T-helper 22 cell (primary cell): ENCODE measurements at places on chromosomes 4 and X.
A peak's percentile ranks its signal among the peaks of the same experiment; 100 is the strongest.

- no peak for DNase-seq
Measured at GRCh38 chr4:90112715-90113114, 14.5 kb upstream of the CCSER1 start.

- no peak for DNase-seq
Measured at GRCh38 chr4:185665655-185666054, 130.3 kb upstream of the PDLIM3 start.

- no peak for DNase-seq
Measured at GRCh38 chrX:137363559-137363958, 202.4 kb upstream of the ZIC3 start.

- DNase-seq, result no peak
Measured at GRCh38 chr4:15343581-15343980, 84.3 kb upstream of the C1QTNF7 start.

GRCh38 chr4:70437197-70437596, 34.8 kb upstream of the MUC7 start:
- DNase-seq, result no peak

GRCh38 chr4:2963966-2964471, 648 bp downstream of the GRK4 start:
- no peak for DNase-seq

DNA sequence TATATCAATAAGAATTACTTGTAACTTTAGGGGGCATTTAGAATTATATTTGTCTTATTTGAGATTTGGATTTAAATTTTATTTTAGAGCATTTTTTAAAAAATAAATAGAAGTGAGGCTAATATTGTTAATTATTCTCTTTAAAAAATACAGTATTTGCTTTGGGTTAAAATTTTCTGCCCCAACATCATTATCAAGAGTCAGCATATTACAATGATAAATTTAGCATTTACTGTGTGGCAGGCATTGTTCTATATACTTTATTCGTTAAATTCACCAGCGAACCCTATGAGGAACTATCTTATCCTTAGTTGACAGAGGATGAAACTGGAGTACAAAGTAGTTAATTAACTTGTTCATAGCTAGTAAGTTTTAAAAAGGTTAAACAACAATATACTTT, 34.0 kb downstream of the UBE2K start:
- no peak for DNase-seq

- no peak for DNase-seq
Measured at GRCh38 chr4:78299565-78299972, 242.4 kb downstream of the FRAS1 start.

GRCh38 chr4:62399242-62399641, 1199.1 kb downstream of the ADGRL3 start:
- DNase-seq, result no peak

- no peak for DNase-seq
Measured at GRCh38 chr4:163755013-163755412, 260.5 kb downstream of the TMA16 start.

DNA sequence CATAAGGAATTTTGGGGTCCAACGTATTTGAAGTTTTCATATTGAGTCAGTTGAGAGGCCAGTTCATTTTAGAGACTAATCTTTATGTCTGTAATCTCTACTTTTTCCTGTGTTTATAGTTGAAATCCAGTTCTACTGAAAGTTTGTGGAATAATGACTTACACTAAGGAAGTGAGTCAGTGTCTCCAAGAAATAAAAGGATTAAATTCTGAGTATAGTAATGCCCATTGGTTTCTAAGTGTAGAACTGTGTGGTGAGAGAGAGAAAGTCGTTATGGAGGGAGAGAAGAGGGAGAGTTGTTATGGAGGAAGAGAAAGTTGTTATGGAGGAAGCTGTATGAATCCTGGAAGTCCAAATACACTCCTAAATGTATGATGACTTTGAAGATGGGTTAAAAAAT, 264.6 kb upstream of the HAND2 start:
- no peak for DNase-seq

GRCh38 chr4:84151574-84151973, 347.5 kb downstream of the NKX6-1 start:
- no peak for DNase-seq

DNA sequence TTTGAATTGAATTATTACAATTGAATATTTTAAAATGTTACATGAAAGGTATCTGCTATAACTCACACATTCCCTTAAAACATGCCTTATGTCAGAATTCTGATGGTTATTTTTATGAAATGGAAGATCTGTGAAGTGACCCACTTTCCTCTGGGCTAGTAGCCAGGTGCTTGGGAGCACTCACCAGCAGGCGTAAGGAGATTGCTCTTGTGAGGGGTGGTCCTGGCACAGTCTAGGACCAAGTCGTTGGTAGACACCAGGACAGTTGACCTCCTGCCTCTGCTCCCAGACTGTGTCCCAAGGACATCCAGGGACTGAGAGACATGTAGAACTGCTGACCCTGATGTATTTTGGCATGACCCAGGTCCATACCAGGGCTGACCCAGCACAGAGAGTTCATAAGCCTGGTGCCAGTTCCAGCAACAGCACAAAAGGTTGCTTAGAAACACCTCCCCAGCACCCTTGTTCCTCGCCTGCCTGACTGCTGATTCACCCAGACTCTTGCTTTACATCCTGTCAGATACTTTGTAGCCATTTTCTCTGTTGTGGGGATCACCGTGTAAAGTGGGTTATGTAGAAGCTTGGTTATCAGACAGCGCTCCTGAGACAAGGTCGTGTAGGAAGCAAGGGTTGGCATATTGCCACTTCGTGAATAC, 48.5 kb downstream of the NELFA start:
- no peak for DNase-seq

GRCh38 chr4:188551156-188551555, 411.9 kb downstream of the TRIML1 start:
- no peak for DNase-seq

DNA sequence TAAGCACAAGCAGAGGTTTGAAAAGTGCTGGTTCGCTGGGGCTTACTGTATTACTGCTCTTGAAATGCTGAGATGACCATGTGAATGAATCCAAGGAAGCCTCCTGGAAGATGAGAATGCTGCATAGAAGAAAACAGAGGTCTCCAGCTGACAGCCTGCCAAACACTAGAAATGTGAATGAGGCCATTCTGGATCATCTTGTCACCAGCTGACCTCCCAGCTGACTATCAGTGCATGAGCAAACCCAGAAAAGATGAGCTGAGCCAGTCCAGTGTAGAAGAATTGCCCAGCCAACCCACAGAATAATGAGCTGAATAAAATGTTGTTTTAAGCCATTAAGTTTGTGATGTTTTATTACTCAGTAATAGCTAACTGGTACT, 49.1 kb upstream of the DYNLT3 start:
- DNase-seq, result no peak

- DNase-seq, result peak; percentile 14
Measured at GRCh38 chrX:153816831-153817690, 13.3 kb downstream of the PDZD4 start.

GRCh38 chr4:184356366-184356765, 118.0 kb downstream of the IRF2 start:
- DNase-seq, result no peak

DNA sequence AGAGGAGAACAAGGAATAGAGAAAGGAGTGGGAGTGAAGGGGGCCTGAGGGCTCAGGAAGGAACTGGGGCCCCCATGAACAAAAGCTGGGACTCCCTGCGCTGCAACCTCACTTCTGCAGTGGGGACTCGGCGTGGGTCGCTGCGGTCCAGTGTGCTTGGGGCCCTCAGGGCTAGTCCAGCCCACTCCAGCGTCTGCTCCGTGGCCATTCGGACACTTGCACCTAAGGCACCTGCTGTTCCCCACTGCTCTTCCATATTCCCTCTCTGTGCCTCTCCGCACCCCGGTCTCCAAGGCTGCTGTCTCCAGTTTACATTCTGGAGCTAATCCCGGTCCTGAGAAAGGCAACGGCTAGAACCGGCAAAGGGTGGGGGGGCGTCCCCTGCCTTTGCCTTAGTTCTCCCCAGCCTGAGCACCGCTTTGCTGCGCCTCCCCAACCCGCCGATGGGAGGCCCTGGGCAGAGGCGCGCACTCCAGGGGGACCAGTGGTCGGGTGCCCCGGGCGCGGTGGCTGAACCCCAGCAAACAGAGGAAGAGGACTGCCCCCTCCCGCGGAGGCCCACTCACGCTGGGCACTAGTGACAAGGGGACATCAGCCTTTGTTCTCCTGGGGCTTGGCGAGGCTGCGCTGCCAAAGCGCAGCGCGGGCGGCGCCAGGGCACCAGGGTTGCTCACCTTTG, 327.7 kb upstream of the F9 start:
- DNase-seq, result no peak

GRCh38 chr4:8352368-8353157, 83.0 kb downstream of the HTRA3 start:
- no peak for DNase-seq

- no peak for DNase-seq
Measured at GRCh38 chr4:20253283-20253734, 1.6 kb downstream of the SLIT2 start.

- no peak for DNase-seq
Measured at GRCh38 chrX:110614596-110614995, 181.0 kb downstream of the CHRDL1 start.

- no peak for DNase-seq
Measured at GRCh38 chr4:73653695-73654106, 33.5 kb upstream of the RASSF6 start.

DNA sequence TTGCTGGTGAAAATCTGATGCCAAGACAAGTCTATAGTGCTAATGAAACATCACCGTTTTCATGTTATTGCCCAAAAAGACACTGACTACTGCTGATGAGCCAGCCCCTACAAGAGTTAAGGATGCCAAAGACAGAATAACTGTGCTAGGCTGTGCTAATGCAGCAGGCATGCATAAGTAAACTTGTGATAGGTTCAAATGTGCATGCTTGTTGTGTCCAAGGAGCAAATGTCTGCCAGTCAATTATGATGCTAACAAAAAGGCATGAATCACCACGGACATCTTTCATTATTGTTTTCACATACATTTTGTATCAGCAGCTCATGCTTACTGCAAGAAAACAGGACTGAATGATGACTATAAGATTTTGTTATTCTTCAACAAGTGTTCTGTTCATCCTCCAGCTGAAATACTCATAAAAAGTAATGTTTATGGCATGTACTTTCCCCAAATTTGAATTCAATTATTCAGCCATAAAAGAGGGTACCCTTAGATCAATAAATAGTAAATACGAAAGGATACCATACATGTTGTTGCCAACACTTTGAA, 306.9 kb upstream of the ARSJ start:
- no peak for DNase-seq

GRCh38 chr4:108861334-108861733, 98.5 kb upstream of the ETNPPL start:
- no peak for DNase-seq

DNA sequence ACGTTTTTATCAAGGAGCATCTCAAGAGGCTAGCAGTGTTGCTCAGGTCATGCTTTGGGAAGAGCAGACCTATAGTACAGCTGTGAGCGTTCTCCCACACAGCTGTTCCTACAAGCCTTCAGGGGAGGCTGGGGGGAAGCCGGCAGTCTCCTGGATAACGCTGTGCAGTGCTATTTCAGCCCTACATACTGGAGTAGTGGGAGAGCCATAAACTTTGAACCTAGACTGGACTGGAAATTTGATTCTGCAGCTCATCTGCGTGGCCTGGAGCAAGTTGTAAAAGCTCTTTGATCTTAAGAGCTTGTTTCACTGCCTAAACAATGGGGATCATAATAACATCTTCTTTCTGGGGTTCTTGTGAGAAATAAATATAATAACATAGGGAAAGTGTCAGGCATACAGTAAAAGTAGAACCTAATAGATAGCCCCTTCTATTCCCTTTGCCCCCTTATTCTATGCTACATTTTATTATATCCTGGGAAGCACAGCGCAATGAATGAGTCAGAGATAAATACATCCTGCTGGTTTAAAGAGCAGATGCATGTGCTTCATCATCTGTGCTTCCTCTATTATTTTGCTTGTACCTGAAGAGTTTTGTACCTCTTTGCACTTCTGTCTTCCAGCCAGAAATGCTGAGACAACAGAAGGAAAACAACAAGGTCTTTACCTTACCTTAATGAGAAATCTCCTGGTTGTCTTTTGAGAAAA, 14.7 kb upstream of the AMBN start:
- no peak for DNase-seq

DNA sequence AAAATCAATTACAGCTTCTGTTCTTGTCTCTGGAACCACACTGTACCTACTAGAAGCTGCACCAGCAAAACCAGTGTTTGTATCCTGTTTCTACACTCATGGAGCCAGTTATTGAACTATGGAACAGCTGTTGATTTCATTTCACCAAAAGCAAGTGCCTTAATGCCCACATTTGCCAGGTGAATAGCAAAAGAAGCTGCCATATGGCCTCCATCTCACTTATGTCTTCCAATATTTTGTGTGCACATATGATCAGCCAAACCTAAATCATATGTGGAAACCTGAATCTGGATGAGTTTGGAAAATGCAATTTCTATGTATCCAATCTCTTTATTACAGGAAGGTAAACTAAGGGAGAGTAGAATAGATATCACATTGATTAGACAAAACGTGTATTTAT, 415.8 kb upstream of the GRID2 start:
- no peak for DNase-seq

- DNase-seq, result no peak
Measured at GRCh38 chr4:21002286-21002685, 302.0 kb downstream of the PACRGL start.

GRCh38 chr4:5378002-5378401, 326.7 kb downstream of the STK32B start:
- no peak for DNase-seq

DNA sequence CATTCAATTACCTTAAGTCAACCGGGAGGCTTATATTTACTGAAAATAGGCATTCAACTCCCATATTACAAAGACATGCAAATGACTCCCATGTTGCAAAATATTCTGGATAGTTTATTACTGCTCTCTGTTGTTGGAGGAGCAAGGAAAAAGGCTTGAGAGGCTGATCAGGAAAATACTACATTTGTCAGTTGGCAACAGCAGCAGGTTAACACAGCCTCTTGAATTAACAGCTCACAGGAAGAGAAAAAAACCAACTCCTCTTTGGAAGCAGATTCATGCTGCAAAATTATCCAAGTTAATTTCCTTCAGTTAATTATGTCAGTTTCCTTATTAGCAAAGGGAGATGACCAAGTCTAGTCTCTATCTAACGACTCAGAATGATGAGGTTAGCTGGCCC, 238.9 kb downstream of the MAML3 start:
- no peak for DNase-seq

DNA sequence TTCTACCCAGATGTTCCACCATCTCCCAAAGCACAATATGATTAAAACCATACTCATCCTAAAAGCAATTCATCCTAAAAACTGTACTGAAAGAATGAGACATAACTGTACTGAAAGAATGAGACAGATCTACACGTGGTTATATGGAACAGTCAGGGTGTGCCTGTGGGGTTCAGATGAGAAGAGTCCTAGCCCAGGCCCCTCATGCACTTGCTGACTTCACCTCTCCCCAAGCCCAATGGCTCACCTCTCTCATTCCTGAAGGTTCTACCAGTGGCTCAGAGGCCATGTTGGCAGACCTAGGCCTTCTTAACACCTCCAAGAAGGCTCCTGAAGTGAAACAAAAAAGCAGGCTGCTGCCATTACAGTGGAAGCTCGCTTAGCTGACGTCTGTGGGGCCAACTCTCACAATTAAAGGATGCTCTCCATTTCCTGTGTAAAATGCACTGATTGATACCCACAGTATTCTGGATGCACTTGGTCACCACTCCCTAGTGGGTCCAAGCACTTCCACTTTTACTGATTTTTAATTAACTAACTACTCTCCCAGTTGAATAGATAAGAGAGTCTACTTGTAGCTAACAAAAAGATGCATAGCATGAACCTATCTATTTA, 3.8 kb downstream of the PLAC1 start:
- DNase-seq, result no peak

- no peak for DNase-seq
Measured at GRCh38 chr4:107577743-107578142, 142.3 kb downstream of the PAPSS1 start.
